ENCODE measurements at places on chromosomes 13 and 19. TPM values are rescaled to one million over a fixed set of nuclear protein-coding genes. Genes with fewer than 3 reads are reported as not detected.

DNA sequence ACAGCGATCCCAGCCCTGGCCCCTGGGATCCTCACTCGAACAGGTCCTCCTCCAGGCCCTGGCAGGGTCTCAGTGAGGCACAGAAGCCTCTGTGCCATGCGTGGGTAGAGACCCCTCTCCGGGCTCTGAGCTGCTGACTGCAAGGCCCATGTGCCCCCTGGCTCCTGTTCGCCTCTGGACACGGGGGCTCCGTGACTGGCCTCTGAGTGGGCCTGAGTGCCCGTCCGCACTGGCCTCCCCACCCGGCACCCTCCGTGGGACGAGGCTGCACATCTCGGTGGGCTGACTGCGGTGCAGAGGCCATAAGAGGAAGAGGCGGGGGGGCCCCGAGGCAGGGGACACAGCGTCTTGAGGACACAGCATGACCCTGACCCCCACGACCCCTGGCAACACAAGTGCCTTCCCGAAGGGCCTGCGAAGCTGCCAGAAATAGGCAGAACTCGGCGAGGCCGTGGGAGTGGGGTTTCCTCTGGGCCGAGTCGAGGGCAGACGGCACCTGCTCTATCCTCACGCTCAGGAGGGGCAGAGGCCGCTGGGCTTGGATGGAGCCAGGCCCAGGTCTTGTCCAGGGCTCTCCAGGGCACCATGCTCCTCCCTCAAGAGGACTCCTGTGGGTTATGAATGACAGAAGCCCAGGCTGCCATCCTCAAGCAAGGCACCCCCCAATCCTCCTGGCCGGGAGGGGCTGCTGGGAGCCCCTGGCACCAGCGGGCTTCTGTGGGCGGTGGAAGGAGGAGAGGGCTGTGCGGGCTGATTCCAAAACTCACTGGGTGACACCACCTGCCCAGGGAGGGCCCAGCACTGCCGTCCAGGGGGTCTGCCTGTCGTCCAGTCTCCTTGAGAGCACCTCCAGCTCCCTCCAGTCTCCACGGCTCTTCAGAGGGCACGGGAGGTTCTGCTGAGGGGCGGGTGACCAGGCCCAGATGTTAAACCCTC, 52.6 kb downstream of the RASA3 start:
- peak; percentile 18 for DNase-seq

- DNase-seq: no peak
Measured at GRCh38 chr13:42906257-42906656, 85.8 kb downstream of the EPSTI1 start.

DNA sequence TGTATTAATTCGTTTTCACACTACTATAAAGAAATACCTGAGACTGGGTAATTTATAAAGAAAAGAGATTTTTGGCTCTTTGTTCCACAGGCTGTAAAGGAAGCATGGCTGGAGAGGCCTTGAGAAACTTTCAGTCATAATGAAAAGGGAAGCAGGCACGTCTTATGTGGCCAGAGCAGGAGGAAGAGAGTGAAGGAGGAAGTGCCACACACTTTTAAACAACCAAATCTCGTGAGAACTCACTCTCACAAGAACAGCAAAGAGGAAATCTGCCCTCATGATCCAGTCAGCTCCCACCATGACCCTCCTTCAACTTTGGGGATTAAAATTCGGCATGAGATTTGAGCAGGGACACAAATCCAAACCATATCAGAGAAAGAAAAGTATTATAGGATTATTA, 1255.9 kb upstream of the MIR17HG start:
- DNase-seq: no peak

The CEACAM19 gene
- 6.2 TPM for total RNA-seq

DNA sequence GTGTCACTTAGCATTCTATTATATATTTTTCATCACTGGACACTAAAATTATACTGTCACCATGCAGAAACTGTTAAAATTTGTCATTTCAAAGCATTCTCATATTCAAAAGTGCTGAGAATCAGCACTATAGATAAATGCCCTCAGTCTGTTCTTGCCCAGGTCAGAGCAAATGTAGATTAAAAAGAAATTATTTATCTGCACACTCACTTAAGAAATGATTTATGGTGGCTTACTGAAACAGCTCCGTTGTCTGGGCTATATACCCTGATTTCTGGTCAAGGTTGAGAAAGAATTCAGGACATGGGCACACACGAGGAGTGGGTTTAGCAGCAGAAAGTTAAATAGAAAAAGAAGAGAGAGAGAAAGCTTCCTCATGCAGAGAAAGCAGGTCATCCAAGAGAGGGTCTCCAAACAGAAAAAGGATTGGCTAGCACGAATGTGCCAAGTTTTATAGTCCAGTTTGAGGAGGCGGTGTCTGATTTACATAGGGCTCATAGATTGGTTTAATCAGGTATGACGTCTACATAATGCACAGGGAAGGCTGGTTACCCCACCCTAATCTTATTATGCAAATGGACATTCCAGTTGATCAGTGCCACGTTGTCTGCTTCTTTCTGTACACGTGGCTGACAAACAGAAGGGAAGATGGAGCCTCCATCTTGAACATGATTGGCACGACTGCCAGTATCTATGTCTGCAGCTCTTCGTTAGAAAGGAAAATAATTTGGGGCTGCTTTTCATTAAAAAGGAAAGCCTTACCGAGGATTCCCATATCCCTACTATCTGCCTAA, 47.3 kb upstream of the N4BP2L1 start:
- no peak for DNase-seq

- no peak for DNase-seq
Measured at GRCh38 chr19:34274827-34275625, 20.7 kb downstream of the GARRE1 start.

DNA sequence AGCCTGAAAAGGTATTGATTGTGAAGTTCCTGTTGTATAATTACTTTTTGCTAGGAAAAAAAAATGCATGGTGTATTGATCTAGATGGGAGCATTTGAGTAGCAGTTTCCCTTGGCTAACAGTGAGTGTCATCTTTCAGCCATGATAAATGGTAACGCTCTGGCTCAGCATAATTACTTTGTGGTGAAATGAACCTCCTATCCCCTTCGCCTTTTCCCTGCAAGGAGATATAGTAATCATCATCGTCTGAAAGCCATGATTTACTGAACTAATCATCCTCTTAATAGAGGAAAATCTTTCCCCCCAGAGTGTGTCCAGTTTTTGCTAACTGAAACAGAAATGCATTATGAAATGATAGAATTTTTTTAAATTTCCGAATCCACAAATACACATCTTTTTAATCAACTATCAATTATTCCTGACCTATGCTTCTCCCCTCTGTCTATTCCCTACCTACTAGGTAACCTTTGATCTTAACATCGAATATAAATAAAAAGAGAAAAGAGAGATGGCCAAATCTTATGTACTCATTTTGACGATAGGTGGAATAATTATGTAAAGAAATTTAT, 88.7 kb downstream of the MAB21L1 start:
- DNase-seq: no peak

The PRSS57 gene
- total RNA-seq: not detected

- DNase-seq: no peak
Measured at GRCh38 chr19:4449639-4450028, 8.0 kb downstream of the UBXN6 start.

DNA sequence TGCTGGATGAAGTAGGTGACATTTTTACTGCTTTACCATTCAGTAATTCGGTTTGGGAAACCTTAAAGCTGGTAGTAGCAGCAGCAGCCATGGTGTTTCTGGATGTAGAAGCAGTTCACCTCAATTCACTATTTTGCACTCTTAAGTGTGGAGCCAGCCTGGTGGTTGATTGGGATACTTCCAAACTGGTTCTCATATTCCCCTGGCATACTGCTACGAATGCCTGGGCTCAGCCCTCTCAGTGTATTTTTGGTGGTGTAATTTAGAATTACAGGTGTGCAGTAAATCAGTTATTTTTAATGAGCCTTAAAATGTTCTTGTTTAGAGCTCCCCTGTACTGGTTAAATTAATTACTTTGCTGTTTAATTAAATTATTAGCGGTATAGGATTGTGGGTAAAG, 12.4 kb downstream of the HNRNPM start:
- no peak for DNase-seq

The WDR87 gene
- not detected for total RNA-seq

DNA sequence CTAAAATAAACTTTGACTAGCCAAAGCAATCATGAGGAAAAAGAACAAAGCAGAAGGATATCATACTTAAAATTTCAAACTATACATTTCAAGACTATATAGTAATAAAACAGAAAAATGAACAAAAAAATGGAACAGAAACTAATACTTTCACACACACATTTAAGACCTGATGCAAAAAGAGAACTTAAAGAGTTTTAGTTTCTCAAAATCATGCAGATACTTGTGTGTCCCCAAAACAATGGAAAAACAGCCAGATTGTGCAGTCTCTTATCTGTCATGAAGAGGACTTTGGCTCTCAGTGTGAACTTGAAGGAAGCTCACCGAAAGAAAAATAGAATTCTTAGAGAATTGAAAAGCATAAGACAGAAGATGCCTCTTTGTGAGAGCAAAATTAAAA, 16.1 kb downstream of the ZNF506 start:
- no peak for DNase-seq

The POGLUT2 gene
- 4.3 TPM for total RNA-seq

DNA sequence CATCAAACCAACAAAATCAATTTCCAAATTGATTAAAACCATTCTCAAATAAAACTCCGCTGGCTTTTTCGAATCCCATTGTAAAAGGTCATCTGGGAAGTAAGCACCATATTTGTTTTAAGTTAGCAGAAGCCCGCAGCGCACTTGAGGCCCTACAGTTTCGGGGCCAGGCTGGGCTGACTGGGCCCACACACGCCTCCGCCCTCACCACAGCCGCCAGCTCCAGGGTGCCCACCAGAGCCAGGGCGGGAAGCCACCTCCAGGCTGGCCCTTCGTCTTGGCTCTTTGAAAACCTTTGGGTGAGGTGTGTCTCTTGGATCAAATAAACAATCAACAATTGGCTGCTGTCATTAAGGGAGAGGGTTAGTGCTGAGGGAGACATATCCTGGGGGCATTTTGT, 133.3 kb downstream of the SOX1 start:
- DNase-seq: no peak

The RASIP1 gene
- 23.8 TPM for total RNA-seq

- DNase-seq: no peak
Measured at GRCh38 chr19:31253526-31254179, 95.6 kb downstream of the TSHZ3 start.

- DNase-seq: no peak
Measured at GRCh38 chr13:68850160-68850559, 1257.5 kb upstream of the ATXN8OS start.

The PSG7 gene
- not detected for total RNA-seq

GRCh38 chr19:53909471-53910169, 542 bp downstream of the CACNG7 start:
- DNase-seq: no peak

The CGB3 gene
- total RNA-seq: not detected

GRCh38 chr13:95862408-95862807, 185.5 kb downstream of the DNAJC3 start:
- DNase-seq: no peak

DNA sequence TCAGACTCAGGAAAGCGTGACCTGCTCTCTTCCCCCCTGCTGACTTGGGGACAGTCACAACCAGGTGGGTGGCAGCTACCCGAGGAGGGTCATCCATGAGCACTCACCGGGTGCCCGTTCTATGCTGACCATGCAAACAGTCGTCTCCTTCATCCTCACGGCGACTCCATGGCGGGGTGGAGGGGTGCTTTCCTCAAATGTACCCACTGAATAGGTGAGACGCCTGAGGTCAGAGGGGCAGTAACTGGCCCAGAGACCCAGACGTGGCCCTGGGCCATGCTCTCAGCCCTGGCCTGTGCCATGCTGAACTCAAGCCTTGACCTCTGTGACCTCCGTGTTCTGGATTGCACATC, 59.2 kb upstream of the TPM4 start:
- no peak for DNase-seq

The GNG7 gene
- 19.8 TPM for total RNA-seq

DNA sequence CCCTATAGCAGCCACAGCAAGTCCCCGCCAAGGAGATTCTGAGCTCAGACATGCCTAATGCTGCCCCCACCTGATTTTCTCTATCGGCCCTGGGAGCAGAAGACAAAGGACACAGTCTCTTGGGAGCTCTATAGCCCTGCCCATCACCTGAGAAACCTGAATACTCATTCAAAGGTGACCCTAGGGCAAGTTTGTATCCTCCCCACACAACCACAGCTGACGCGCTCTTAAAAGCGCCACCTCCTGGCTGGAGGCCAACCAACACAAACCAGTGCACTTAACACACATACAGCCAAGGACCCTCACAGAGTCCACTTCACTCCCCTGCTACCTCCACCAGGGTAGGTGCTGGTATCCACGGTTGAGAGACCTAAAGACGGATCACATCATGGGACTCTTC, 8.8 kb upstream of the IGFL4 start:
- no peak for DNase-seq

The ZNF534 gene
- total RNA-seq: 0.31 TPM

DNA sequence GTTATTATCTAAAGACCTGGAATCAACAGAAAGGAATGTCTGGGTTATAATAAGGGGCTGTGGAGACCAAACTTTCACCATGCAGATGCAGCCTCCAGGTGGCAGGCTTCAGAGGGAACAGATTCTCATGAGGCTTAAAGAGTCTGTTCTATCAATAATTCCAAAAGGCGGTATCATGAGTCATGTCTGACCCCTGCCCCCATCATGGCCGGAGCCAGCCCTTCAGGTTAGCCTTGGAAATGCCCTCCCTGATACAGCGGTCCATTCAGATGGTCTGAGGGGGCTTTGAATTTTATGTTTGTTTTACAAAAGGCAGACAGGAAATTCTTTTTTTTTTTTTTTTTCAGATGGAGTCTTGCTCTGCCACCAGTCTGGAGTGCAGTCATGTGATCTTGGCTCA, 21.7 kb upstream of the LAMP1 start:
- DNase-seq: no peak

- DNase-seq: no peak
Measured at GRCh38 chr13:99044764-99045163, 66.9 kb upstream of the DOCK9 start.

DNA sequence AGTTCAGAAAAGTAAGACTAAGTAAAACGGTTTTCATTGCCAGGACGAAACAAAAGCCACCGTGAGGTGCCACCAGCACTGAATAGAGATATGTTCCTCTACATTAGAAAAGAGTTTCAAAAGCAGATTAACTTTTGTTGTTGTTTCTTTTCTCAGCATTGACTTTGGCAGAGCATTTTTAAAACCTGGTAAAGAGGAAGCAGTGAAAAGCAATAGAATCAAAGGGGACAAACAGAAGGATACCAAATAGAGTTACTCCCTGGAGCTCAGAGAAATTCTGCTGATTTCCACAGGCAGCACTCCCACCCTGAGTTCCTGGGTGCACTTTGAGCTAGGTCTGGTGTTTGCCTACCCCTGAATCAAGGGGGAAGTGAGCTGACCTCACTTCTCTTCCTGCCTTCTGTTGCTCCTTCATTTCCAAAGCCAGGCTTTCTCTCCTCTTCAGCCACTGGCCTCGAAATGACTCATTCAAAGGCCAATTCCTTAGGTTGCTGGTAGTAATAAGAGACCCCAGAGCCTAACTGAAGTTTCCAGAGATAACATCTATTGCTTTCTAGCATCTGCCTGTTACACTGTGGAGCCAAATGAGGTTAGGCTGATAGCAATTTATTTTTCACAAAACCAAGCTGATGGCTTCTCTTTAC, 11.3 kb upstream of the ERICH6B start:
- no peak for DNase-seq

GRCh38 chr19:1136621-1137317, 33.0 kb downstream of the GPX4 start:
- DNase-seq: no peak

- DNase-seq: peak; percentile 55
Measured at GRCh38 chr13:51000571-51001260, 91.1 kb downstream of the RNASEH2B start.

The IZUMO2 gene
- not detected for total RNA-seq

GRCh38 chr13:97255515-97256021, 33.4 kb downstream of the MBNL2 start:
- DNase-seq: no peak

All from left cardiac atrium (tissue), 4 donors.